NCI-H526 (cell line): ENCODE measurements at places on chromosomes 16 and 17.

GRCh38 chr16:19728636-19728965 lies 10.5 kb downstream of the IQCK start:
- DNase-seq: no peak

DNA sequence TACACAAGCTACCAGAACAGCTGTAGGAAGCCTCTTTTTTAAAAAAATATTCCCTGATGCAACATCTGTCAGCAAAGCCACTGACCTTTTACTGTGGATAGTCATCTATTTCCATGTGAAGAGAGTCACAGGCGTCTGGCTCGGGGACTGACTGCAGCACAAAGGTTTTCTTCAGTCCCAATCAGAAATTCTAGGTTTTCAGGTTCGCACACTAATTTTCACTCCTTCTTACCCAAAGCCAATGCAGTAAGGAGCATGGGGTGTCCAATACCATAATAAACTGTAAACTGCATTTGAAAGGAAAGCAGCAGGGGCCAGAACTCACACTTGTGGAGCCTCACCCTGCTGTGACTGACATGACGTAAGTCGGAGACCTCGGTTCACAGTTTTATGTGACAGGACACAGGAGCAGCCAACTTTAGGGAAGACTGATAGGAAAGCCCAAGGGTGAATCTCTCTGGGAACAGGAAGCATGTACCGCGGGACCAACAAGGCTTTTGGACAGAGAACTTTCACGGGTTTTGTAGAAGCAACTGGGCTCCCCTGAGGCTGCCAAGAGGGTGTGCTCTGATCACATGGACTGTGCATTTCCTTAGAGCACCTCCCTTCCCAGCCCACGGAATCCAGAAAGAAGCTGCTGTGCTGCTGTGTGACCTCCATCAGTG lies 9.1 kb upstream of the TMEM100 start:
- no peak for DNase-seq

DNA sequence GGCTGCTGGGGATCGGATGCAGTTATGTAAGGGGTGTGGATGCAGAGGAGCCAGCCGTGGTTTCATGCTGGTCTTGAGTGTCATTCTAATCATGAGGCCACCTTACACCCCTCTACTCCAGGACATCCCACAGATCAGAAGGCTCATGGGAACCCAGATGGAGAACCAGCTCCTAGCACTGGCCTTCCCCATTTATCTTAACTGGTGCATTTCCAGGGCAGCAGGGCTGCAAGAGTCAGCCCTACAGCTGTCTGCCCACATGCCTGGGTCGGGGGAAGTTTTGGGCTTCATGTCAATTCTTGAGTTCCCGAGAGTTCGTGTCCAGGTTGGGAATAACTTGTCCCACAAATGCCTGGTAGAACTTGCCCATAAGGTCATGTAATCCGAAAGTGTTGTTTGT lies 29.1 kb downstream of the RPTOR start:
- no peak for DNase-seq

- no peak for DNase-seq
These were observed 804.1 kb downstream of the KCNJ18 start for GRCh38 chr17:22496450-22496849.

DNA sequence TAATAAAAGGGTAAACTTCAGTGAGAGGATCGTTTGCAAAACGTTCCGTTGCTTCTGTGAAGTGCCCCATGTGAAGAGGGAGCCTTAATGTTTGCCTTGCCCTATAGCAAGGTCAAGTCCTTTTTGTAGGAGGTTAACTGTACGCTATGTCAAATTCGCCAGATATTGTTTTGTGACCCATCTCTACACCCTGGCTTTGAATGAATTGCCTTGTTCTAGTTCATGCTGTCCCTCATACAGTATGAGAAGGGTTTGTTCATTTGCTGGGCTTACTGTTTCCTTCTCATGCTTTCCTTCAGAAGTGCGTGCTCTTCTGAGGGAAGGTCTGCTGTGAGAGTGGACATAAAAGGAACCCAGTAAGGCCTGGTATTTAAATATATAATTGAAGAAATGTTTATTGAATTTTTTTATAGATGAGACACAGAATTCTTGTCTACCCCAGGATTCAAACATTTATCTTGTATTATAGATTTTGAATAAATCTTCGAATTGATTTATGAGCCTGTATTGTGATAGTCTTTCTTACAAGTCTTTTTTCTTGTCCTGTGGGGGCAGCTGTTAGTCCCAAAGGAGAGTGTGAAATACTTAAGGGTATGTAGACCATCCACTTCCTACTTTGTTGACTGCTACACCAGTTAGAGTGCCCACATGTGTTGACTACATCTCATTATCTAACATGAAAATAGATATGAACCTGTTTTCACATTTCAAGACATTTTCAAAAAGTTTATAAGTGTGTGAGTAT lies 1.7 kb downstream of the MAP3K3 start:
- DNase-seq: no peak

- no peak for DNase-seq
These were observed 171.7 kb downstream of the ABCC12 start for GRCh38 chr16:47983999-47984580.
